ENCODE measurements at places on chromosomes 1 and 21.

- DNase-seq, result no peak
Observed at GRCh38 chr1:37755290-37755689, 9.6 kb downstream of the EPHA10 start.

- DNase-seq, result peak; percentile 46
Observed at GRCh38 chr1:47703156-47703825, 265.4 kb downstream of the FOXD2 start.

GRCh38 chr21:18614303-18614702, 210.7 kb upstream of the TMPRSS15 start:
- DNase-seq, result no peak

DNA sequence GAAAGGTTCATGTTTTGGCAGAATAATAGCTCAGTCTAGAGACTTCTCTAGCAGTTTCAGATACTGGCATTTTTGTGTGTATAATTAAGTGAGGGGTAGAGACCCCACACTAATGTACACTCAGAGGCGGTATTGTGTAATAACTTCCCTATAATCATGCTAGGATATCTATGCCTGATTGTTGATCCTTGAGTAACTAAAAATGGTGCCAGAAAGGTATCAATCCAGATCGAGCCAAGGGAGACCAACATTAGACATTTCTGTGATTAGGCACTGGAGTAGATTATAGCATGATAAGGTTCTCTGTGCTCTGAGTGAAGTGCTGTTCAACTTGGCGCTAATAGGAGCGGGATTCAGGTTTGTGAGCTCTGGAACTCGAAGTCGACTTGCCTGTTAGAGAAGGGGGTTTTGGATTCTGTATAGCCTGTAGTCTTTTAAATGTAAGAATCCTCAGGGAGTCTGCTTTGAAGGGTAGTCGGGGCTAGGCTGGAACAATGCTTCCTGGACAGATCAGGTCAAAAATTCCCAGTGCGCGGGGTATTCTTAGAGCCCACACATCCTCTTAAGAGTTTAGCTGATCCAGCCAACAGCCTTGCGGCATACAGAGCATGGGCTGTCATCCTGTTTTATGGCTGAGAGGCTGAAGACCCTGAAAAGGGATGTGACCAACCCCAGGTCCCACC, 24.2 kb downstream of the MAN1C1 start:
- no peak for DNase-seq

GRCh38 chr1:5391725-5392124, 600.5 kb downstream of the NPHP4 start:
- no peak for DNase-seq

GRCh38 chr1:180096584-180097325, 57.9 kb upstream of the QSOX1 start:
- DNase-seq, result no peak

DNA sequence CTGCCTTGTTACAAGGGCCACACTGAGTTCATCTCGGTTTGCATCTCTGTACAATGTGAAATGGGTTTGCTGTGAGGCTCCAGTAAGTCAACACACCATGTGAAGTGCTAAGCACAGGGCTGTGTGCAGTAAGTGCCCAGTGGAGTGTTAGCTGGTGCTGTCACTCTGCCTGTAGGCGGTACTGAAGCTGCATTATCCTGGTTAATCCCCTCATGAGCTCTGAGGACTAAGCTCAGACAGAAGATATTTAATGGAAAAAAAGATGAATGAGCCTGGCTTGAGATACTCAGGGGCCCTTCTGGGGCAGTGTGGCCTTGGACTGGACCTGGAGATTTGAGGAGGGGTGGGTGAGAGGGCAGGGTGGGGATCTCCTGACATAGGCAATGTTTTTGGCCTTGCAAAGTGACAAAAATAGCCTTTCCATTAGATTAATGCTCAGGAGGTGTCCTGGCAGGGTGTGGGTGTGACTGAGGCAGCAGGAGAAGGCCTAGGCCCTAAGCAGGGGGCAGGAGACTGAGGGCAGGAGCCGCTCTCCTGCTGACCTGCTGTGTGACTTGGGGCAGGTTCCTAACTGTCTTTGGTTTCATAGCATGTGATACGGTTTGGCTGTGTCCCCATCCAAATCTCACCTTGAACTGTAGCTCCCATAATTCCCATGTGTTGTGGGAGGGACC, 570.5 kb downstream of the PTPRU start:
- no peak for DNase-seq

DNA sequence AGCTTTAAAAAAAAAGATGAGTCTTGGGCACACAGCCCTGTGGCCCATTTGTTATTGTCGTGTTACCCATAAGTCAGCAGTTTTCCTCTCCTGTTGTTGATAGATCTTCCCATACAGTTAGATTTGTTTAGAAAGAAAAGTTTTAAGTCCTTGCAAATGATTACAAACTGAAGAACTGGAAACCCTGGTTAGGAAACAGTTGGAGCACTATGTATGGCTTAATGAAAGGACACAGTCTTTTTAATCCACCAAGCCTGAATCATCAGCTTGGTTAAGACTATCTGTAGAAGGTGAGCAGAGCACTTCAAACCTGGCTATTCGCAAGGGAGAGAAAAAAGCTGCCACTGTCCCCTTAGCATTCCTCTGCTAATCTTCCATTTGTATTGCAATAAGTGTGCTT, 241.0 kb downstream of the DISC1 start:
- DNase-seq, result no peak

- no peak for DNase-seq
Observed at GRCh38 chr1:82279241-82279640, 478.5 kb downstream of the ADGRL2 start.

DNA sequence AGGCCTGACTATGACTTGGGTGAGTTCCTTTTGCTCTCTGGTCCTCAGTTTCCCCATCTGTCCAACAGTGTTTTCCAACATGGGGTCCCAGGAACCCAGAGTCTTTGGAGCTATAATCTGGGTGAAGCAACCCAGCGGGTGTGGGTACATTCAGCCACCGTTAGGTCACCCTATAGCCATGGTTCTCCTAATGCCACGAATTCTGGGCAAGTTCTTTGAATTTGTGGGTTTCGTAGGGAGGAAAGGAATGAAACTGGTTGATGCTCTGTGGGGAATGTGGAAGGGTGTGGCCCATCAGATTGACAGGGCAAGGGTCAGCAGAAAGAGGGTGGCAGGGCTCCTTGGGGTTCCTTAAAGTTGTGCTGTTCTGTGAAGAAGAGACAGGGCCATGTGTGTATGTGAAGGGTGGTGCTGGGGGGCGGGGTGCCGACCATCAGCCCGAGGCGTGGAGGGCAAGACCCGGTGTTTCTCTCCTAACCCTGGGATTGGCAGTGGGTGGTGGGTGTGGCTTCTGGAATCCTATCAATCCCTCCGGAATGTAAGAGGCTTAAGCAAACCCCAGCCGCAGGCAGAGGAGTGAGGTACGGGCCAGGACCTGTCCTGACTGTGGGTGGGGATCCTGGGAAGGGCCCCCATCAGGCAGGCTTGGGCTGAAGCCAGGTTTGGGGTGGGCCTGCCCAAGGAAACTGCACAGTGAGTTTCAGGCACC, 35.5 kb upstream of the ZNF362 start:
- peak; percentile 20 for DNase-seq

DNA sequence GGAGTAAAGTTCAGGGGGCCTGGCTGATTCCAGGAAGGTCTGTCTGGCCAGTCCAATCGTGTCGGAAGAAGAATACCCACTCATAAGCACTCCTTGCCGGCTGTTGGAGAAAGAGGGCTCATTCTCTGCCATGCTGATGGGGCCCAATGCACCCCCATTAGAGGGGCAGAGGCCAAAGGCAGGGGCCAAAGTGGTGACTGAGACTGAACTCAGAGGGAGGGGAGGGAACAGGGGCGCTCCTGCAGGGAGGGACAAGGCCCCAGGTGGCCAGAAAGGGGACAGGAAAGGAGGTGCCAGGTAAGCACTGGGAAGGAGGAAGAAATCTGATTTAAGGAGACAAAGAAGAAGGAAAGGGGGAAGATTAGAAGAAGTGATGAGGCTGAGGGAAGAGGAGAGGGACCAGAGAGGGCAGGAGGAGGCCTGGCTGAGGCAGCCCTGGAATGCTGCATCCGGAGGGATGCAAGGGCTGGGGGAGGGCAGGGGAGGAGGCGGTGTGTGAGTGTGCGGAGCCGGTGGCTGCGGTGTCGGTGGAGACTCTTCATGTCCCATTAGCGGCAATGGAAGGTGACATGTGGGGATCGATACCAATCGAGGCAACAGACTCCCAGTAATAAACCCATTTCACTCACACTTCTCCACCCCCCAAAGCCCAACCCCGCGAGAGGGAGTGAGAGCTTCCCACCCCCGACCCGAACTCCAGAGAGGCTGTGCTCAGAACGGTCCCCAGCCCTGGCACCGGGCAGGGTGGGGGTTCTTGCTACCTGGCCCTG, 12.0 kb upstream of the ETV3L start:
- DNase-seq, result no peak

DNA sequence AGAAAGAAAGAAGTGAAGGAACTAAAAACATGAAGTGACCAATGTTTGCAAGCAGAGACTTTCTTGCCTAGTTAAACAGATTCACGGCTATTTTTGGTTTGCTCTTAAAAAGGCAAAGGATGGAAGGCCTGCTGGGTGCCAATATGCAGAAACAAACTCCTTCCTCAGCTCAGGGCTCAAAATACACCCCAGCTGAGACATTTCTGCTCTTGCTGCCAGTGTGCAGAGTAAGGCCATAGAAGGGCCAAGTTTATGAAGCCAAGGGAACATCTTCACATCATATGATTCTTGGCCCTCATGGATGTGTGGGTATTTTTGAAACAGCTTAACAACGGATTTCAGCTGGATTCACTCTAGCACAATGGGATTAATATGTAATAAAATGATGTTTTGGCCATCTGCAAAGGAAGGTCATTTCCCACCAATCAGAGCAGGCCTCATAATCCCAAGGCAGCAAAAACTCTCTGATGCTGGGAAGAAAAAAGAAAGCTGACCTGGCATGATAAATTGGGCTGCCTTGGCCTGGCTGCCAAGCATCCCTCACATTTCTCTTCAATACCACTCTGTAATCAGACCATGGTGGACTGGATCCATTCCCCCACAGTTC, 70.7 kb downstream of the CAPZB start:
- no peak for DNase-seq

GRCh38 chr1:179743679-179744400, 749 bp downstream of the FAM163A start:
- no peak for DNase-seq

DNA sequence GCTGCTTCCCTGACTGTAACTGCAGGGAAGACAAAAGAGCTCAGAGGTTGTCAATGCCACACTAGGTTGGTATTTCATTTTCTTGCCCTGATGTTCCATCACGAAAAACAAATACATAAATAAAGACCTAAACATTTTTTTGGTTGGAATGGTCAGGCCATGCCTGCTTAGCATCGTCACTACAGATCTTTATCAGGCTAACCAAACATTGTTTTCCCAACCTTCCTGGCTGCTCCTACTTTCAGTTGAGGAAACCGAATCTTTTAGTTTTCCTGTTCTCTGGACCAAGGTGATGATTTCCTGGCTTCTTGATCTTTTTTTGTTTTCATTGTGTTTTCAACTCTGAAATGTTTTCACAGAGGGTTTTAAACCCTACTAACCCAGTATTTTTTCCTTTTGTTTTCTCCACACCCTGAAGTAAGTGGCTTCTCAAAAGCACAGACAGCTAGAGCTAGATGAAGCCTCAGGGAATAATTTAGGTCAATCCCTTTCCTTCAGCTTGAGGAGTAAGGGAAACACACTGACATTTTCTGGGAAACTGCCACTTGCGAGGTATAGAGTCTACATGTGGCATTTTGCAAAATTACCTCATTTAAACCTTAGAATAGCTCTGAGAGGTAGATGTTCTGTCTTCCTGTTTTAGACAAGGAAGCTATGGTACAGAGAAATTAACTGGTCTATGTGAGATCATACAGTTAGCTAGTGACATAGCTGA, 67.2 kb upstream of the CNN3 start:
- DNase-seq, result no peak

DNA sequence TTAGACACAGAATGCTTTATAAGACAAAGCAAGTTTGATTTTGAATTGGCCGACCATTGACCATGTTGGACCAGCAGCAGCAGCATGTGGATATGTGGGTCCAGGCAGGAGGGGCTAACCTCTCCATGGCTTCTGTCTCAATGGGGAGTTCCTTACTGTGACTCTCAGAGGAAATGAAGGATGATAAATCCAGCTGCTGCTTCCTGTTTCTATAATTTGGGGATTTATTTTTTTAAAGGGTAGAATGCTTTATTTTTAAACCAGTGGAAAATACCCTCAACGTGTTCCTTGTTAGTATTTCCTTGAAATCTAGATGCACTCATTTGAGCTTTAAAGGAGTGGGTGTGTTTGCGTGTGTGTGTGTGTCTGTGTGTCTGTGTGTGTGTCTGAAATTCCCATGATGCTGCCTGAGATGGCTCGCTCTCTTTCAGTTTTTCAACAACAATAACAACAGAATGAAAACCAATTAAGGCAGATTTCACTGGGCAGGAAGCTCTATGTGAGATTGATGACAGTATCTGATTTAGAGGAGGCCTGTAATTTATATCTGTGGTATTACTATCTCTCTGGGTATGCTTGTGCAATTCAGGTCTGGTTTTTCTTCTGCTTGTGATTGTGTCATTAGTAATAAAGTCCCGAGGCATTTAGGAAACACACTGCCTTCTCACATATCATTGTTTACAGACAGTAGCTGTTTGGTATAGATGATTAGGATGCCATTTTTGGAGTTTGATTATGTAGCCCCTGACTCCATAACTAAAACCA, 86.1 kb upstream of the ZNF326 start:
- DNase-seq, result no peak

GRCh38 chr1:156684227-156684782, 7.1 kb upstream of the NES start:
- DNase-seq, result no peak
